ENCODE measurements at places on chromosomes 3 and 15. TPM values are rescaled to one million over a fixed set of nuclear protein-coding genes. Genes with fewer than 3 reads are reported as not detected.

GRCh38 chr15:64731012-64731804 lies 44.2 kb downstream of the RBPMS2 start:
- H3K27ac ChIP-seq = no peak overlapping the region
- H3K4me1 ChIP-seq = no peaks in the 10 kb centered on the region
- H3K27me3 ChIP-seq = no peaks in the 10 kb centered on the region
- peak; percentile 80 for DNase-seq
- no peak overlapping the region for H3K4me3 ChIP-seq

DNA sequence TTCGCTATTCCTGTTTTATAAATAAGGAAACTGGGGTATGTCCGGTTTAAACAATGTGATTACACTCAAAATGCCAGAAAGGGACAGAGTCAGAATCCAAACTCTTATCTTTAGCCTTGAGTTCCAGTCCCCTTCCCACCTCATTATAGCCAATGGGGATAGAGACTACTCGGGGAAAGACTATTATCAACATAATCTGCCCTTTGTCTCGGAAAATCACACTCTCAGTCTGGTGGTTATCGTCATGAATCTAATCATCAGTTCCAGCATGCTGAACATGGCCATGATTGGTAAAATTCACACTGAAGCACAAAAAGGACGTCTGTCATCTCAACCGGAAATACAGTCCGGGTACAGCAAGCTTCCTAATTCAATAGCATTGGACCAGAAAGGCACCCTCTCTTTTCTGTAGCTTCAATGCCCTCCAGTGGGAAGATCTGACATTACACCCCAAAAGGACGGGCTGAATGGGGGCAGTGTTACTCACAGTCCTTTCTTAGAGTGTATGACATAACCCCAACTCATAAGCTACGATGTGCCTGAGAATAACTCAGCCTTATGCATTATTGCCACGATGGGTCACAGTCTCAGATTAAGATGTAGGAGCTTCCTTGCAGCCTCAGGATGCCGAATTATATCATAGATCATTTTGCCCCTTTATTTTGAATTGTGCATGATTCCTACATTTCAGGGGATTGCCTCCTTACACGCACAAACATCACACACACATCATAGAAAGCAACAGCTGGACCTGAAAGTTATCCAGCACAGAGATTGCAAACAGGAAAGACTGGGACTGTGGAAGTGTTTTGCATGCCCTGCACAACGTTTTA lies 390.4 kb upstream of the LMCD1 start:
- H3K27me3 ChIP-seq = no peaks in the 10 kb centered on the region
- H3K4me3 ChIP-seq = no peak overlapping the region
- peak; percentile 76 for DNase-seq
- H3K27ac ChIP-seq = no peak overlapping the region
- peaks cover 3% of the 10 kb centered on the region for H3K4me1 ChIP-seq

DNA sequence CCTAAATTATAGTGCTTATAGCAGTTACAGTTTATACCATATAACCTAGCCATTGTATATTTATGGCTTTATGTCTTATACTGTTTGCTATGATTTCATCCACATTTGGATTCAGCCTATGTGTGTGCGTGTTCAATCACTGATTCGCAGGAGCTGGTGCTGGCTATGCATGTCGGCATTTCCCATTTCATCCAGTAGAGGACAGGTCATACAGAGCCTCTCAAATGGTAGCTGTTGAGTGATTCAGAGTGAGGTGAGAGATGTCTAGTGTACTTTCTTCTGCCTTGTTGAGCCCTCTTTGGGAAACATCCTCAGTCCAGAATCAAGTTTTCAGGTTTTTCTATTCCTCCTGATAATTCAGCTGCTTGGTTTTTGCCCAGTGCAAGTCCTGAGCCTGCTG lies 76.1 kb downstream of the FRMD4B start:
- H3K4me1 ChIP-seq = no peaks in the 10 kb centered on the region
- H3K4me3 ChIP-seq = no peak overlapping the region
- no peaks in the 10 kb centered on the region for H3K27me3 ChIP-seq
- no peaks in the 10 kb centered on the region for H3K36me3 ChIP-seq
- DNase-seq = peak; percentile 32

DNA sequence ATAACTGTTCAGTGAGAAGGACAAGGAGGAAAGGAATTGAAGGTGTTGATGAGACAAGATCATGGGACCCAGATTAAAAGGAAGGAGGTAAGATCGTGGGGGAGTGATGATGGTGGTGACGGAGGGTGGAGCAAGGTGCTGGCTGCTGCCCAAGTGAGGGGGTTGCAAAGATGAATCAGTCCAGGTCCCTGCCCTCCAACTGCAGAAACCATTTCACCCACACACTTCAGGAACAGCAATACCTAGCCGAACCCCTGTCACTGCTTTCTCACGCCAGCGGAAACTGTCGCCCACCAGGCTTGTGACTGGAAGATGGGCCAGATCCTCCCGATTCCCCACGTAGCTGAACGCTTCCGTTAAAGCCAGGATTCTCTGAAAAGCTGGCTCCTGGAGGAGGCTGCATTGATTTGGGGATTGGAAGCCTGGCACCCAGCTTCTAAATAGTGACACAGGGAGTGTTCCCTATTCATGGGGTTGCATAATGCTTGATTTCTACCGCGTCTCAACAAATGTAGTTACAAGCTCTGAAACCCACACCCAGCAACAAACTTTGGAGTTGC lies 3.2 kb upstream of the LSG1 start:
- no peak overlapping the region for H3K27ac ChIP-seq
- no peak for DNase-seq
- peaks cover 20% of the 10 kb centered on the region for H3K4me1 ChIP-seq
- no peaks in the 10 kb centered on the region for H3K36me3 ChIP-seq
- H3K27me3 ChIP-seq = peaks cover 5% of the 10 kb centered on the region
- H3K4me3 ChIP-seq = no peak overlapping the region

The CPNE4 gene
- not detected for total RNA-seq

DNA sequence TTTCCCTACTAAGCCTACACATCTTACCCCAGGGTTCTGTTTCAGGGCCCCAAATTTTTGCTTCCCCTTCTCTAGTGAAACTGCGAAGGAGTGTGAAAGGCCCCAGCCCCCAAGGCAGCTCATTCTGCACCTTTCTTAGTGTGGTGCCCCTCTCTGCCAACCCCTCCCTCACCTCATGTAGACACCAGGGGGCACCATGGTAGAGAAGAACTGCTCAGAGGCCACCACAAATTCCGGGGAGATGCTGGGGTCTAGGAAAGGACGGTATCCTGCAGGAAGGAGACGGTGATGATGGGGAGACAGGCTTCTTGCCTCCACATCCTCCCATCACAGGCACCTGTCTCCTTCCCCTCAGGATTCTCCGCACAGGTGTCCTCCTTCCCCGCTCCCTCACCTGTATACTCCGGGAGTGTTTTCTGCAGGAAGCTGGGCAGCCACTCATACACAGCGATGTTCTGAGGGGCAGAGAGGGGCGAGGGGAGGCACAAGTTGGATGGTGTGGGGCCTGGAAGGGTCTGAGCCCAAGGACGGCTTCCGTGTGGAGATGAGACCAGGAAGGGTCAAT lies 3.6 kb downstream of the DUOX2 start:
- no peak overlapping the region for H3K4me3 ChIP-seq
- H3K36me3 ChIP-seq = peaks cover 3% of the 10 kb centered on the region
- H3K4me1 ChIP-seq = peaks cover 32% of the 10 kb centered on the region
- DNase-seq = no peak
- H3K27ac ChIP-seq = no peak overlapping the region

DNA sequence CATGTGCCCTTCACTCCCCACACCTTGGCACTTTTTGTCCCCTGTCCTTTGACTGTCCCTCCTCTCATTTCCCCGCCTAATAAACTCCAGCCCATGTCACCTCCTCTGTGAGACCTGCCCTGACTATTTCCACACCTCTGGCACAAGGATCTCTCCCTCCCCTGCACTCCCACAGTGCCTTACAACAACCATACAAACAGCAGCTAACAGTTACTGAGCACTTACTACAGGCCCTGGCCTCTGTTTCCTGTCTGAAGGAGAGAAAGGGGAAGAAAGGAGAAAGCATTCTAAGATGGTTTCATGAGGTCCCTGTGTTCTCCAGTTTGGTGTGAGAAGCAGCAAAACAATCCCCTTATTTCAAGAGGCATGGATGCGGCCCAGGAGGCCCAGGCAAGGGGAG lies 20.0 kb upstream of the TRH start:
- no peaks in the 10 kb centered on the region for H3K4me1 ChIP-seq
- no peaks in the 10 kb centered on the region for H3K36me3 ChIP-seq
- no peak overlapping the region for H3K27ac ChIP-seq
- H3K27me3 ChIP-seq = no peaks in the 10 kb centered on the region

GRCh38 chr3:58072052-58072762 lies 64.0 kb downstream of the FLNB start:
- H3K4me3 ChIP-seq = no peak overlapping the region

The NUP210 gene
- total RNA-seq = 2.2 TPM

GRCh38 chr3:171375666-171376595 lies 84.3 kb downstream of the TNIK start:
- H3K4me1 ChIP-seq = no peaks in the 10 kb centered on the region
- no peak overlapping the region for H3K27ac ChIP-seq
- no peaks in the 10 kb centered on the region for H3K27me3 ChIP-seq
- H3K4me3 ChIP-seq = no peak overlapping the region
- no peaks in the 10 kb centered on the region for H3K36me3 ChIP-seq
- no peak for DNase-seq

- no peaks in the 10 kb centered on the region for H3K27me3 ChIP-seq
- H3K27ac ChIP-seq = no peak overlapping the region
- no peaks in the 10 kb centered on the region for H3K4me1 ChIP-seq
- no peaks in the 10 kb centered on the region for H3K36me3 ChIP-seq
- no peak for DNase-seq
These were observed 26.4 kb upstream of the TTC14 start for GRCh38 chr3:180575571-180575970.

- no peak for DNase-seq
- H3K4me3 ChIP-seq = no peak overlapping the region
- no peaks in the 10 kb centered on the region for H3K36me3 ChIP-seq
- H3K4me1 ChIP-seq = peaks cover 23% of the 10 kb centered on the region
These were observed 19.2 kb downstream of the SNX33 start for GRCh38 chr15:75666823-75667501.

- no peak overlapping the region for H3K4me3 ChIP-seq
- no peak overlapping the region for H3K27ac ChIP-seq
- H3K4me1 ChIP-seq = no peaks in the 10 kb centered on the region
- no peak for DNase-seq
- H3K36me3 ChIP-seq = no peaks in the 10 kb centered on the region
These were observed 433.5 kb upstream of the PPP2R3A start for GRCh38 chr3:135532021-135532420.
